ENCODE measurements at places on chromosomes 1 and 21.

DNA sequence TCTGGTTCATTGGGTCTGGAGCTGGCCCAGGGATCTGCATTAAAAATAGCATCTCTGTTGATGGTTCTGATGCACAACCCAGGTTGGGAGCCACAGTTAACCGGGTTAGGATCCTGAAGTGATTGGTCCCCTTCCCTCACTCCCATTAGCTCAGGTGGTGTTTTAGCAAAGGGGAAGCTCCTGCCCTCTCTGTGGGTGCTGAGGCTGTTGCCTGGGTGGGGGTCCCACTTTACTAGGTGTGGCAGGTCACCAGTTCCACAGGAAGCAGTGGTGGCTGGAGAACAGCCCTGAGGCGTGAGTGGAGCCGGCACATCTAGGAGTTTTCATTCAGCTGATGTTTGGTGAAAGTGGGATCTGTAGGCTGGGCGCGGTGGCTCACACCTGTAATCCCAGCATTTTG lies 86.5 kb downstream of the MAN1C1 start:
- DNase-seq: no peak

GRCh38 chr21:45836268-45836655 lies 145.3 kb upstream of the COL6A1 start:
- no peak for DNase-seq

DNA sequence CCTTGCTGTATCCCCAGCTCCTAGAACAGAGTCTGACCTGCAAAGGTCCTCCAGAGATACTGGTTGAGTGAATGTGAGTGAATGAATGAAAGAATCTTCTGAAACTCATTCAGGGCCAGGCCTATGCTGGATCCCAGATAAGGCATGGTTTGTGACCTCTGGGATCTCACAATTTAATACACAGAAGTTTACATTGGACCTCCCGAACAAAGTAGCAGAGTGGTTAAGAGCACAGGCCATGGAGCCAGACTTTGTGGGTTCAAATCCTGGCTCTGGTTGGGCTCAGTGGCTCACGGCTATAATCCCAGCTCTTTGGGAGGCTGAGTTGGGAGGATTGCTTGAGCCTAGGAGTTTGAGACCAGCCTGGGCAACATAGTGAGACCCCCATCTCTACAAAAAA lies 50.8 kb upstream of the CTPS1 start:
- no peak for DNase-seq

DNA sequence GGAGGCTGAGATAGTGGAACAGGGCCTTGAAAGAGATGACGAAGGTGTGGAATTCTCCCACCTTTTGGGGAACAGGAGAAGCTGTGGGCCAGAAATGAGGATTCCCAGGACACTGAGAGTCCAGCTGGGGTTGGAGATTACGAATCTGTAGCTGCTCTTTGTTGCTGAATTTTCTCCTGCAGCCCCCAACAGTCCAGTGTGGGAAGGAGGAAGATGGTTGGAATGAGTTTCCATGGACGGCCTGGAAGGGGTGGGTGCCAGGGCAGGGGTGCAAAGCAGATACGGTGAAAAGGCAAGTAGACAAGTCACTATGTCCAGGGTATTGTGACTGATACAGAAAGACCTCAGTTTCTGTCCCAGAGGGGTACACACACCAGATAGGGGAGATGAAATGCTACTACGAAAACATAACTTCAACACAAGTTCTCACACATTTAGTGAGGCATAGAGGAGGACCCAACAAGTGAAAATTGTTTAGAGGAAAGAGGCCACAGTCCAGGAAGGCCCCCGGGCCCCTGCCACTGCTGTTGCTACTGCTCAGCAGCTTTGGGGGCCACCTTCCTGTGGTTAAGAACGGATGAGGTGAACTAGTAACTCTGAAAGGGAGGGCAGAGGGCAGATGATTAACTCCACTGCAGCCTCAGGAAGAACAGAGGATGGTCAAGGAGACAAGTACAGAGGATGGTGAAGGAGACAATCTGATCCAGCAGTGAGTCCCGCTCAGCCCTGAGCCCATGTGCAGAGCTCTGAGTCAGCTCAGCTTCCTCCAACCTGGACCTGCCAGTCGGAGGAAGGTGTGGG lies 7.3 kb downstream of the CD244 start:
- no peak for DNase-seq

DNA sequence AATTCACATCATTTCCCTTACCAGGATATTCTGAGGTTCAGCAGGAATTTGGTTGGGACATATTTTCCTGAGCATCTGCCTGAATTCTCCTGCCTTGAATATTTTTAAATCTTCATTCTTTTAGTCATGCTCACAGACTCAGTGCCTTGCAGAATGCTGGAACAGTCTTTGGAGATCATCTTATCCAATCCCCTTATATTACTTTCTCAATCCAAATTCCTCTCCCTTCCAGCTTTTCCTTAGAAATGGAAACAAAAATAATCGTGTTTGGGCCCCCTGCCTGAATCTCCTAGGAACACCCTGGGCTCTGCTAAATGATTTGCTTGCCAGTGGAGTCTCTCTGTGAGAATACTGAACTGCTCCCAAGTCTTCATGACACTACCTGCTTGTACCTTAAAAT lies 38.4 kb downstream of the LHX8 start:
- DNase-seq: no peak

GRCh38 chr1:24745711-24746413 lies 615 bp downstream of the CLIC4 start:
- DNase-seq: no peak

DNA sequence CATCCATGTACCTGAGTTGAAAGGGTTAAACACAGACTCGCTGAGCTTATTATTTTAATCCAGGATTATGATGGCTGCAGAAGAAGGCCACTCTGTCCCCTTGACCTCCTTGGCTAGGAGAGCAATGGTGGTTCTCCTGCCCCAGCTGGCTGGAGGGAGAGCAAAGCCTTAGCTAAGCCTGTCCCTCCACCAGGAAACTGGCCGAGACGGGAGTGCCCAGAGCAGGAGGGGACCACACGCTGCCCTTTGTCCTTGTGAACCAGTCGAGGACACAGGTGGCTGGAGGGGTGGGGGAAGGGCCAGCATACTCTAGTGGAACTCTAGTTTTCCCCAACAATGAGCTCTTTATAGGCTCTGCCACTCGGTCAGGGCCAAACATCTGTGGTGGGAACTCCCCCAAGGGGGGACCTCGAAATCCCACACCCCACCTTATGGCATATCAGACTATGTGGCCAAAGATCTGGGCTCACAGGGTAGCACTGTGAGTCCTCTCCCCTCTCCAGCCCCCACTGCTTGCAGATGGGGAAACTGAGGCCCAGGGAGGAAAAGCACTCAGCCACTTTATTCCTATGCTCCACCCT lies 12.9 kb downstream of the KIAA1614 start:
- DNase-seq: no peak

DNA sequence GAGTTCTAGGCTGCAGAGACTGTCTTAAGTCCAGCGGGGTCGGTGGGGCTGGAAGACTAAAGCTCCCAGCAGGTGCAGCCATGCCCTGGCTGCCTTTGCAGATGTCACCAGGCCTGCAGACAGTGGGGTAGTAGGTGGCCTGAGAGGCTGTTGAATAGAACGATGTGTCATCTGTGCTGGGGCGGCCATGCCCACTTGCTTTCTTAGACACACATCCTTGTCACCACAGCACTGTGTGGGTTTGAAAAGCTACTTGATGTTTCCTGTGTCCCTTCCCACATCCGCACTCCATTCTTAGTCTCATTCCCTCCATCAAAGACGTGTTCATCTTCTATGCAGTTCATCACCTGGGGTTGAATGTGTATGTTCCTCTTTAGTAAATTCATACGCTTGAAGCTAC lies 184.5 kb upstream of the TMEM51 start:
- no peak for DNase-seq

DNA sequence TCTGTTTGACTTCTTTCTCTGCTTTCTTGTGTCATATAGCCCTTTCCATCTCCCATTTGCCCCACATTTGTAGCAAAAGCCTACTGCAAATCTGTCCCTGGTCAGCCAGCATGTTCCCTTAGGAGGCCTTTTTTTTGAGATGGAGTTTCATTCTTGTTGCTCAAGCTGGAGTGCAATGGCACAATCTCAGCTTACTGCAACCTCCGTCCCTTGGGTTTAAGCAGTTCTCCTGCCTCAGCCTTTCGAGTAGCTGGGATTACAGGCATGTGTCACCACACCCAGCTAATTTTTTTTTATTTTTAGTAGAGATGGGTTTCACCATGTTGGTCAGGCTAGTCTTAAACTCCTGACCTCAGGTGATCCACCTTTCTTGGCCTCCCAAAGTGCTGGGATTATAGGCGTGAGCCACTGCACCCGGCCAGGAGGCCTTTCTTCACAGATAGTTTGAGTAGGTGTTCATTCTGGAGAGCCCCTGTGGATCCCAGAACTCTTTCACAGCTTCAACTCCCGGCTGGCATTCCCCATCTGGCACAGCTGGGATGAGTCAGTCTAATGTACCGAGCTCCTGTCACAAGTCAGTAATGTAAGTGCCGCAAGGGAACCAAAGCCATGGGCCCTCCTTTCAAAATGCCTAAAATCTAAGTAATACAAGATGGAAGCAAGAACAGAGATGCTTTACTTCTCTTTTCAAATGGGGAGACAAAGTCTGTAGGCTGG lies 9.4 kb upstream of the NHLH1 start:
- DNase-seq: no peak

DNA sequence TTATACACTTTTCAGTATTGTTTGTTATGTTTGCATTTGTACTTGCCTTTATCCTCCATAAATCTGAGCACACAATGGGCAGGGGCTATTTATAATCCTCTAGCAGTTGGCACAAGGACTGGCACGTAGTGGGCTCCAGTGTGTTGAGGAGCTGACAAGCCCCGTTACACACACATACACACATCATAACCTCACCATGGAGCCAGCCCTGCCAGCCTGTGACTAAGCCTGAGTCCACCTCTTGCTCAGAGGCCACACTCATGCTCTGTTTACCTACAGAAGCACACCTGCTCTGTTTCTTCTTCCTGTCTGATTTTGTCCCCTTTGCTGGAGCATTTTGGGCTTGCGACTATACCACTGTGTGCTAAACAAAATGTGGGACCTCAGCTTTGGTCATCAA lies 64.5 kb upstream of the SPATA6 start:
- no peak for DNase-seq

DNA sequence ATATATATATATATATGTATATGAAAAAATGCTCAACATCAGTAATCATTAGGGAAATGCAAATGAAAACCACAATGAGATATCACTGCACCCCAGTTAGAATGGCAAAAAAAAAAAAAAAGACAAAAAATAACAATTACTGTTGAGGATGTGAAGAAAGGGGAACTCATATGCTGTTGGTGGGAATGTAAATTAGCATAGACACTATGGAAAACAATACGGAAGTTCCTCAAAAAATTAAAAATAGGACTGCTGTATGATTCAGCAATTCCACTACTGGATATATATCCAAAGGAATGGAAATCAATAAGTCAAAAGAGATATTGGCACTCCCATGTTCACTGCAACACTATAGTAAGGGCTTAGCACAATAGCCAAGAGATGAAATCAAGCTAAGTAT lies 41.5 kb upstream of the CTBS start:
- DNase-seq: no peak

DNA sequence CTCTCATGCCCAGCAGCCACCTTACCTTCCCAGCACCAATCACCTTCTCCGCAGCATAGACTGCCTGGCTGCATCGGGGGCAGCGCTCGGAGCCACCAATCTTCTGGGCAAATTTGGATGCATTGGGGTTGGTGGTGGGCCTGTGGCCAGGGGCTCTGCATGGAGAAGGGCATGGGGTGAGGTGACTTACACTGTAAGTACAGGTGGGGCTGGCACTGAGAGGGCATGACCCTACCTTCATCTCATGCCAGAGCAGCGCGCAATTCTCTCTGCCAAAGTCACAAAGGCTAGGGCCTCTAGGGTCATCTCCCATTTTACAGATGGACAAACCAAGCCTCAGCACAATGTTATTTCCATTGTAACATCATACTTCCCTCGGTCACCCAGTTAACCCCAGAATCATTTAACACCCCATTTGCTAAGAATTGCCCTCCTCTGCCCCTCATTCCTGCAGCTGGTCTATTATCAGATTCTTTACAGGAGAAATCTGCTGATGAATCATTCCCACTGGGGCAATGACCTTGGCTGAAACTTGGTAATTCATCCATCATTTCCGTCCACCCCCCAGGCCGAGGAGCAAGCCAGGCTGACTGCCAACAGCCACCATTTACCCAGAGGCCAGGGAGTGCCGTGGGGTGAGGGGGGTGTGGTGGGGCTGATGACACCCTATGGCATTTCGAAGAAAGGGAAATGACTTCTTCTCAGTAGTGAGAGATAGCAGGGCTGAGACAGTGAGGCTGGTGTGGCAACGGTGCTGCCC lies 17.9 kb downstream of the CSRP1 start:
- no peak for DNase-seq

GRCh38 chr1:67939186-67939743 lies 106.0 kb upstream of the GNG12 start:
- no peak for DNase-seq

DNA sequence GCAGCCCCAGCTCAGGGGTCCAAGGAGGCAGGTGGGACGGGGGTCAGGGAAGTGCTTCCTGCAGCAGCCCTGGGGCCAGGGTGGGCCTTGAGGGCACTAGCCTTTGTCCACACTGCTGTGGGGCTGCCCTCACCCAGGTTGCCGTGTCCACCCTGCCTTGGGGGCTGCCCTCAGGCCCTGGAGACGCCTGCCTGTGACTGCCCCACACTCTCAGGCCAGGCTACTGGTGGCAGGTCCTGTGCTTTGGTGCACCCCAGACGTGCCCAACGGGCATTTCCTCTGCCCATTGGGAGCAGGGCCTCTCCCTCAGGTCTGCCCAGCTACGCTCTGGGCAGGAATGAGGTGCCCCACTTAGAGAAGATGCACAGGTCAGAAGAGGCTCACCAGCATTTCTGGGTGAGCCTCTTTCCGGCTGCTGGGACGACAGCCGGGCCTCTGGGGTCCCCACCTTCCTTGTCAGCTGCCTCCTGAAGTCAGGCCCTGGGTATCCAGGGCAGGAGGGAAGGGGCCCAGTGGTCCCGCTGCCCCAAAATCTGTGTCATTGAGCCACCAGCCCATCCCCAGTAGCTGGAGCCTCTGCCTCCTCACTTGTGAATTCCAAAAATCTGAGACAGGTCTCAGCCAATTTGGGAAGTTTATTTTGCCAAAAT lies 2.7 kb upstream of the MMEL1 start:
- DNase-seq: no peak

DNA sequence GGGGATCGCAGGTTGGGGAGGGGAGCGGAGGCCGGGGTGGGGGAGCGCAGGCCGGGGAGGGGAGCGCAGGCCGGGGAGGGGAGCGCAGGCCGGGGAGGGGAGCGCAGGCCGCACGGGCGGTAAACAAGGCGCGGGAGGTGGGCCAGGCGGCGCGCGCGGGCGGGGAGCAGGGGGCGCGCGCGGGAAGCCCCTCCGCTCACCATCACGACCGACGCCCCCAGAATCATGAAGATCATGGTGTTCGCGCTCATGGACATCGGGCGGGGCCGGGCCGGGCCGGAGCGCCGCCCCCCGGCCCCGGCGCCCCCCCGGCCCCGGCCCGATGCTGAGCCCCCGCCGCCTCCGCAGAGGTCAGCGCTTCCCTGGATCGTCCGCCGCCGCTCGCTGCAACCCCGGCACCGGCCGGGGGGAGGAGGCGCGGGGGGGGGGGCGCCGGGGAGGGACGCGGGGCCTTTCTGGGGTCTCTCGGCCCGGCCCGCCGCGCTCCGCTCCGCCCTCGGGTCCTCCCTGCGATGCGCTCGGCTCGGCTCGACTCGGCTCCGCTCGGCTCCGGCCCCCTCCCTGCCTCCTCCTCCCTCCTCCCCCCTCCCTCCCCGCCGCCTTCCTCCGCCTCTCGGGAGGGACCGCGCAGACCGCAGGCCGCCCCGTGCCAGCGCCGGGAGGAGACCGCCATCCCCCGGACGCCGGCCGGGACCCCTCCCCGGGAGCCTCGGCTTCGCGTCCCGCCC lies at the start of gene TMEM240:
TMEM240 (minus strand) TSS at position 535 of the 728 bp plus-strand sequence; CDS start at position 257, 278 bp downstream.
- peak; percentile 49 for DNase-seq
